ENCODE measurements at places on chromosomes 4 and X. TPM values are rescaled to one million over a fixed set of nuclear protein-coding genes. Genes with fewer than 3 reads are reported as not detected.

DNA sequence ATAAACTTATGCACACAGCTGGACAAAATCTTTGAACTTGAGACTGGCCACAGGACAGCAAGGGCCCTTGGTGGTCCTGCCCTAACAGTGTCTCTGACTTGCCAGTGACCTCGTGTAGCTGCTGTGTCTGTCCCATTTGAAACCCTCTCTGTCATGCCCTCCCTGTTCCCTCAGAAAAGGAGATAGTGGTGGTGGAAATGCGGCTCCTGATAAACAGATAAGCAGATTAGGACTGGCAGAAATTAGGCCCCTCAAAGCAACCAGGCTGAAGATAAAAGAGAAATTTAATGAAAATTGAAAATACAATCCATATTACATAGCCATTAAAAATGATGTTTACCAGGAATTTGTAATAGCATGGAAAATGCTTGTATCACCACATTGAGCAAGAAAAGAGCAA lies 136.6 kb upstream of the ATP6AP2 start:
- no peak overlapping the region for H3K27ac ChIP-seq
- no peak for DNase-seq
- H3K4me1 ChIP-seq: peaks cover 2% of the 10 kb centered on the region
- H3K36me3 ChIP-seq: no peaks in the 10 kb centered on the region
- no peaks in the 10 kb centered on the region for H3K27me3 ChIP-seq

DNA sequence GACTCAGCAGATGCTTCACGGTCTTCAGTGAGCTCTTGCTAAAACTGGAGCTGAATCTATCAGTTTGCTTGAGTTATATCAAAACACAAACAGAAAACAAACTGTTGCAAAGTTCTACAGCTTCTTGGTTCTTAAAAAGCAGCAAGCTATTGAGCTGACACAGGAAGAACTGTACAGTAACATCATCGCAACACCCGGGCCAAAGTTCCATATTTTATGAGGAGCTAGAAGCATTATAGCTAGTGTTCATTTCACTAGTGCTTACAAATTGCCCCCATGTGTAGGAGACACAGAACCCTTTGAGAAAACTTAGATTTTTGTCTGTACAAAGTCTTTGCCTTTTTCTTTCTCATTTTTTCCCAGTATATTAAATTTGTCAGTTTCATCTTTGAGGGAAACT lies 17.3 kb upstream of the CSTF2 start:
- H3K4me3 ChIP-seq: no peak overlapping the region
- DNase-seq: no peak
- peaks cover 12% of the 10 kb centered on the region for H3K27me3 ChIP-seq
- no peaks in the 10 kb centered on the region for H3K36me3 ChIP-seq

- no peak overlapping the region for H3K4me3 ChIP-seq
- H3K27ac ChIP-seq: no peak overlapping the region
- H3K27me3 ChIP-seq: no peaks in the 10 kb centered on the region
- DNase-seq: no peak
These were observed 24.8 kb downstream of the HHIP start for GRCh38 chr4:144670776-144671175.

GRCh38 chr4:127506283-127506682 lies 126.5 kb upstream of the INTU start:
- no peak for DNase-seq
- no peaks in the 10 kb centered on the region for H3K36me3 ChIP-seq
- H3K4me3 ChIP-seq: no peak overlapping the region
- H3K27ac ChIP-seq: no peak overlapping the region

- no peaks in the 10 kb centered on the region for H3K27me3 ChIP-seq
- H3K27ac ChIP-seq: no peak overlapping the region
- peaks cover 5% of the 10 kb centered on the region for H3K36me3 ChIP-seq
- DNase-seq: no peak
- H3K4me3 ChIP-seq: no peak overlapping the region
These were observed 11.8 kb upstream of the NEIL3 start for GRCh38 chr4:177297785-177298391.

DNA sequence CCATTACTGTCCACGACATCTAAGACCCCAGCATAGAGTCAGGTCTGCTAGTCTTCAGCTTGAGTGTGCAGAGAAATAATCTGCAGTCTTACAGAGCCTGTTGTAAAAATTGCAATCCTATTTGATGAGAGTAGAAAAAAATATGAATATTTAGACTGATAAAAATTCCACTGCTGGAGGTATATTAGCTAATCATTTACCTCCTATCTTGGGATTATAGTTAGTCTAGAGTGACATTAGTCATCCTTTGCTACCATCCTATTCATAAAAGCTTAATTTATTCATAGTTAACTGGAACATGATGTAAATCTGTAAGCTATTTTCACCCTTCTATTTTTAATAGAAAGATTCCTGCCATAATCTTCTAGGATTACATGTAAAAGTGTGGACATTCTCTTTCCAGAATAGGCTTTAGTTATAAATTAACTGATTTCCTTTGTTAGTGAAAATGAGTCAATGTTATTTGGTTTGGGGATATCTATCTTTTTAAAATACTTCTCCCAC lies 26.7 kb downstream of the C4orf54 start:
- peaks cover 11% of the 10 kb centered on the region for H3K27me3 ChIP-seq
- no peak for DNase-seq
- H3K36me3 ChIP-seq: no peaks in the 10 kb centered on the region
- no peak overlapping the region for H3K27ac ChIP-seq
- no peak overlapping the region for H3K4me3 ChIP-seq

DNA sequence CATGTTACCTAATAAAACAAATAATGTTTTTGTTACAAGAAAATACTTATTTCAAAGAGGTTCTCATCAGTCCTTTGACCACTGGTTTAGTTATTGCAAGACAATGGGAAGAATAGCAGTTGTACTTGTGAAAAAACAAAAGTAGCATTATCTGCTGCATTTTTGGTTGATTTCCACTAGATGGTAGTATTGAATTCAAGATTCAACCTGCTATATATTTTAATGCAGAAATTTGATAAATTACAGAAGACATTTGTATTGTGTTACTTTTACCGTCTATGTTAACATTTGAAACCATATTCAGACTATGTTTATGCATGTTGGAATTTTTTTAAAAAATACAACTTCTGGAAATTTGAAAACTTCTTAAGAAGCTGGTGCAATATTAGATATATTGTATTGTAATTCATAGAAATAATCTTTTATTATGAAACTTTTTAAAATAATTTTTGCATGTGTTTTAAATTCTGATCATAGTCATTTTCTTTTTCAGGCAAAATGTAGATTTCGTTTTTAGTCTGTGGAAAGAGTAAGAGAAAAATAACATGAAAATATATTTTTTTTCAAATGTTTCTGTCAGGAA lies 56.4 kb downstream of the SPCS3 start:
- no peaks in the 10 kb centered on the region for H3K4me1 ChIP-seq
- H3K27me3 ChIP-seq: peaks cover 9% of the 10 kb centered on the region
- H3K36me3 ChIP-seq: no peaks in the 10 kb centered on the region
- H3K27ac ChIP-seq: no peak overlapping the region
- no peak for DNase-seq
- no peak overlapping the region for H3K4me3 ChIP-seq

DNA sequence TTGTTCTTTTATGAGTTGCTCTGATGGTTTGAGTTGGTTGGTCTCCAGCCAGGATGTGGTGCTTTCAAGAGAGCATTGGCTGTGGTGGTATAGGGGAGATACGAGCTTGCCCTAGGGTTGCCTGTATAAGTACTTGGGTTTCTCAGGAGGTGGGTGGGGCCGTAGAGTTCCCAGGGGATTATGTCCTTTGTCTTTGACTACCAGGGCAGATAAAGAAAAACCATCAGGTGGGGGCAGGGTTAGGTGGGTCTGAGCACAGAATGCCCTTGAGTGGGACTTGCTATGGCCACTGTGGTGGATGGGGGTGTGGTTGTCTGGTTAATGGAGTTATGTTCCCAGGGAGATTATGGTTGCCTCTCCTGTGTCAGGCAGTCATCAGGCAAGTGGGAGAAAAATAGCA lies 247.9 kb upstream of the HAND2 start:
- no peaks in the 10 kb centered on the region for H3K36me3 ChIP-seq
- H3K4me1 ChIP-seq: peaks cover 4% of the 10 kb centered on the region
- no peaks in the 10 kb centered on the region for H3K27me3 ChIP-seq

DNA sequence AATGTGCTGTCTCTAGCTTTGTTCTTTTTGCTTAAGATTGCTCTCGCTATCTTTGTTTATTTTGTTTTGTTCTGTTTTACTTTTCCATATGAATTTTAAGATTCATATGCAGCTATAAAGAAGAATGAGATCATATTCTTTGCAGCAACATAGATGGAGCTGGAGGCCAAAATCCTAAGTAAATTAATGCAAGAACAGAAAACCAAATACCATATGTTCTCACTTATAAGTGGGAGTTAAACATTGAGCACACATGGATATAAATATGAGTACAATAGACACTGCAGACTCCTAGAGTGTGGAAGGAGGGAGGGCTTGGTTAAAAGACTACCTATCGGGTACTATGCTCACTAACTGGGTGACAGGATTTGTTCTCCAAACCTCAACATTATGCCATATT lies 237.8 kb downstream of the TRAM1L1 start:
- no peak overlapping the region for H3K27ac ChIP-seq
- no peaks in the 10 kb centered on the region for H3K4me1 ChIP-seq
- no peak overlapping the region for H3K4me3 ChIP-seq
- no peak for DNase-seq
- no peaks in the 10 kb centered on the region for H3K36me3 ChIP-seq

- H3K27me3 ChIP-seq: peaks cover 2% of the 10 kb centered on the region
- no peak overlapping the region for H3K27ac ChIP-seq
- H3K4me1 ChIP-seq: no peaks in the 10 kb centered on the region
- H3K4me3 ChIP-seq: no peak overlapping the region
- no peaks in the 10 kb centered on the region for H3K36me3 ChIP-seq
These were observed 106.7 kb downstream of the ARHGAP6 start for GRCh38 chrX:11558972-11559371.

DNA sequence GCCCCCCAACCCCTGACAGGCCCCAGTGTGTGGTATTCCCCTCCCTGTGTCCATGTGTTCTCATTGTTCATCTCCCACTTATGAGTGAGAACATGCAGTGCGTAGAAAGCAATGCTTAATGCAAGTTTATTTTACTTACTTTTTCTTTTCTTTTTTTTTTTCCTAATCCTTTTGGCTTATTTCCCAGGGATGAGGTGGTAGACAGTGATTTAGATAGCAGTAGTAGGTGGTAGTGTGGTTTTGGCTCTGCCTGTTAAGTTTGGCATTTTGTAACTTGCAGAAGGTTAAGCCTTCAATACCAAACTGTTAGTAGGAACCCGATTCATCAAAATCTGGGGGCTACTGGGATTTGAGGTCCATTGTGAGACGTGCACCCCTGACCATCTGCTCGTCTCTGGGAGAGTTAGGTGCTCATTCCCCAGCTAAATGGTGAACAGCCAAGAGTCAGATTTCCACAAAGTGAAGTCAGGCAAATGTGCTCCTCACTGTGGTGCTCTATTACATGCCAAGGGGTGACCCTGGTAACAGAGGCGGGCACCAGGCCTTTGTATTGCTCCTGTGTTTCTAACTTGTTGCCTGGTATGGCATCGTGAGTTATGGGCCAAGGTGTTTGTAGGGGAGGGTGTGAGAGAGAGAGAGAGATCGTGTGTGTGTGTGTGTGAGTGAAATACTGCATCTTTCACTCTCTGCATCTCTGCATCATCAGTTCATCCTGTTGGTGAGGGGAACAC lies 70.3 kb downstream of the PHOX2B start:
- H3K27ac ChIP-seq: no peak overlapping the region
- no peaks in the 10 kb centered on the region for H3K27me3 ChIP-seq
- no peaks in the 10 kb centered on the region for H3K4me1 ChIP-seq
- H3K36me3 ChIP-seq: no peaks in the 10 kb centered on the region

GRCh38 chr4:15455290-15455689 lies 14.4 kb upstream of the CC2D2A start:
- DNase-seq: no peak
- H3K27ac ChIP-seq: no peak overlapping the region
- H3K27me3 ChIP-seq: peaks cover 8% of the 10 kb centered on the region
- H3K4me1 ChIP-seq: no peaks in the 10 kb centered on the region
- H3K36me3 ChIP-seq: no peaks in the 10 kb centered on the region

DNA sequence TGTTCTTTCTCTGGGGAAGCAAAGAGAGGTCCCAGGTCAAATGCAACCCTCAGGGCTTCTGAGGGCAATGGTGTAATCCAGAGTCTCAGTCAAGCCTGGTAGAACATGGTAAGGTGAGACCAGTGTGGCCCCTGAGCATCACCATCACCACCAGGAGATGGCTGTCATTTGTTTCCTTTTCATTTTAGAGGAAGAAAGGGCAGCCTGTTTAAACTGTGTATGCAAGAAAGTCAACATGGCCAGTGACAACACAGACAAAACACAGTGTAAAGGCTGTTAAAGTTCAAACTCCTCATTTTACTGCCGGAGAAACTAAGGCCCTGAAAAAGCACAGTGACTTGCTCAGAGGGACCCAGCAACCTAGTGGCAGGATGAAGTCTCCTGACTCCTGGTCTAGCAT lies 2.0 kb upstream of the EDA start:
- DNase-seq: no peak
- H3K4me3 ChIP-seq: no peak overlapping the region
- H3K36me3 ChIP-seq: no peaks in the 10 kb centered on the region
- no peak overlapping the region for H3K27ac ChIP-seq
- peaks cover 21% of the 10 kb centered on the region for H3K27me3 ChIP-seq
- peaks cover 10% of the 10 kb centered on the region for H3K4me1 ChIP-seq

The SPRY1 gene
- total RNA-seq: 18.5 TPM

The RAB40A gene
- 0.10 TPM for total RNA-seq

The ARSD gene
- 4.4 TPM for total RNA-seq

The DRP2 gene
- 0.88 TPM for total RNA-seq

The PITX2 gene
- total RNA-seq: 0.13 TPM

The DUSP9 gene
- not detected for total RNA-seq

The ETDB gene
- not detected for total RNA-seq

The ANK2 gene
- total RNA-seq: 1.5 TPM

The AADAT gene
- not detected for total RNA-seq

The MAGEA11 gene
- not detected for total RNA-seq

The RNF128 gene
- total RNA-seq: not detected

The CITED1 gene
- not detected for total RNA-seq

The ADH1B gene
- not detected for total RNA-seq

Data from activated CD4-positive, alpha-beta memory T cell treated with anti-CD3 and anti-CD28 coated beads, Interleukin-2, amount 10 ng/mL, durations not matched to agents 7 days and 5 days (primary cell).